NCI-H187 treated with DMSO at 0.1 percent for 48 hours (cell line): ENCODE measurements at places on chromosomes 11 and 22.

GRCh38 chr11:57713835-57714234 lies 1.4 kb downstream of the TMX2 start:
- DNase-seq = no peak

- DNase-seq = no peak
These were observed 5.2 kb downstream of the SMARCB1 start for GRCh38 chr22:23791738-23792645.

GRCh38 chr11:128179512-128179911 lies 407.8 kb downstream of the ETS1 start:
- no peak for DNase-seq

- DNase-seq = no peak
These were observed 18.7 kb upstream of the GNB1L start for GRCh38 chr22:19873138-19873959.

GRCh38 chr22:20130319-20130718 lies 1.3 kb upstream of the ZDHHC8 start:
- no peak for DNase-seq

- no peak for DNase-seq
These were observed 36.0 kb upstream of the PICK1 start for GRCh38 chr22:38021206-38021605.
